Fibroblast of skin of left biceps (primary cell): ENCODE measurements at places on chromosomes 13 and 19.

- DNase-seq = no peak
Measured at GRCh38 chr13:49098771-49099512, 121.2 kb upstream of the MLNR start.

DNA sequence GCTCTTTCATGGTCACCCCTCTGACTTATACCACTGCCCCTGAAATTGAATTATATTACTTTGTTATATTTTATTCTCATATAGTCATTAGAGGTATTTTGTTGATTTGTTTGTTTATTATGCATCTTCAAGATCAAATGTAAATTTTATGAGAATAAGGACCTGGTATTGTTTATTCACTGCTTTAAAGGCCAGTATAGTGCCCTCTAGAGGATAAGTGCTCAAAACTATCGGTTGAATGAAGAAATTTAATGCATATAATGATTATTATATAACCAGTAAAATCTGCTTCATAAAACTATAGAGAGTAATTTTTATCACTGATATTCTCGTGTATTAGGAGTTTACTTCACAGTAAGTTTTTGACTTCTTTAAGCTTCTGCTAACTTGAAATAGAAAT is 1401.9 kb downstream of the SLITRK1 start:
- no peak for DNase-seq

DNA sequence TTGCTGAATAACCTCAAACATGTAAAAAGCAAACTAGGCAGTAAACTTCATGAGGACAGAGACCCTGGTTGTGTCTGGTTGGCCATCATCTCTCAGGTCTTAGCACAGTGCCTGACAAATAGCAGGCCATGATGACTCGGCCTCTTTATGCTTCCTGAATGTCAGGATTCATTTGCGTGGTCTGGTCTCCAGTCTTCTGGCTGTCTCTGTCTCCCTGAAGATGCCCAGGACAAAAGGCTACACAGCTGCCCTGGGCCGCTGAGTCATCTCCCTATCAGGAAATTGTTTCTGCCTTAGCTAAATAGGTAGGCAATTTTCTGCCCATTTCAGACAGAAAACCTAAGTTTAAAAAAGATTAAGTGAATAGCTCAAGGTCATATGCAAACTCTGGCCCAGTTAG is 84.1 kb upstream of the FNDC3A start:
- no peak for DNase-seq

- DNase-seq = no peak
Measured at GRCh38 chr19:35299523-35300338, 7.8 kb downstream of the MAG start.

DNA sequence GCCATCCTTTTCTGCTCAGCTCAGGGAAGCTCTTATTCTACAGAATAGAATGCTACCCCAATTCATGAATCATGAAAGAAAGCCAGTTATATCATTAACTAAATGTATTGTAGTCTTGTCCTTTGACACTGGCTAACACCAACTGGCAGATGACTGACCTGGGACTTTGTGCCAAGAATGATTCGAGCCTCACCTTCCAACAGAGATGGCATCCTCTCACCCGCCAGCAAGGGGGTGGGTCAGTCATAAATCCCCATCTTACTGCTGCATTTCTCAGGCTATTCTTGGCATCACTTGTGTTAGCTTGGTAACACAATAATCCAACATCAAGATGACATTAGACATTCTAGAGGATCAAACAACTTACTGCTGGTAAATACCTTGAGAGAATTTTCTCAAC is 1239.8 kb upstream of the MIR17HG start:
- DNase-seq = no peak

DNA sequence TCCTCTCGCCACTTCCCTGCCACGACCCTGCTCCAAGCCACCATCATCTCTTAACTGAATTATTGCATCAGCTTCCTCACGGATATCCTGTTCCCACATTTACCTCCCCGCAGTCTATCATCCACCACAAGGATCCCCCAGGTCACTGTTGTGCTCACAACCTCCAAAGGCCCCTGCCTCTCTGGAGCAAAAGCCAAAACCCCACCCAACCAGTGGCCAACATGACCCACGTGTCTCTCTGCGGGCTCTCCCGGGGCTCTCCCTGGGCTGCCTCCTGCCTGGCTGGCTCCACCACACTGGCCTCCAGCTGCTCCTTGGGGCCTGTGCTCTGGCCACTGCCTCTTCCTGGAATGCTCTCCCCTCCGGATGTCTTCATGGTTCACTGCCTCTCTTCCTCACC is 809.3 kb downstream of the UQCRFS1 start:
- DNase-seq = no peak
